ENCODE measurements at places on chromosomes 1 and 21.
A peak's percentile ranks its signal among the peaks of the same experiment; 100 is the strongest.

GRCh38 chr1:110524311-110525248 is 5.6 kb upstream of the KCNA10 start:
- peak; percentile 73 for DNase-seq

DNA sequence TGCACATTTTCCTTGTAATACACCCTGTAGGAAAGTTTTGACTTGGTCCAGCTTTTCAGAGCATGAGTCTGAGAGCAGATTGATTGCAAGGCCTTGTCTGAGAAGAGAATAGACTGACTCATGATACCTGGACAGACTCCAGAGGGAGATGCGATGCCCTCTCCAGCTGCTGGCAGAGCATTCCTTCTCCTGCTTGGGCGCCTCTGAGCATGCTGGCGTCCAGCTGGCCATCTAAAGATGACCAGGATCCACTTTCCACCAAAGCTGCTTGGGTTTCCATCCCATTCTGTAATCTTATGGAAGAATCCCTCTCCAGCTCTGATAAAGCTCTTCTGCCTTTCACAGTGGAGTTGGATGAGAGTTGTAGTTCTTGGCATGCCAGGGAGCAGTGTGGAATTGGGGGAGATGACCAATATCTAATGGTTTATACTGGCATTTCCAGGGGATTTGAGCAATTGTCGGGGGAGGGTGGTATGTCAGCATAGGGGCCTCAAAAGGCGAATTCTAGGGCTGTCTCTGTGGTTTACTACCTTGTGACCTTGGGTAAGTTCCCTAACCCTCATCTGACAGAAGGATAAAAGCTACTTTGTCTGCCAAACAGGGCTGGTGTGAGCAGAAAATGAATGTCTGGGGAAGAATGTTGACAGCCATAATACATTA is 19.5 kb downstream of the SZRD1 start:
- no peak for DNase-seq

- no peak for DNase-seq
Measured at GRCh38 chr1:183273300-183273699, 87.2 kb downstream of the LAMC2 start.

DNA sequence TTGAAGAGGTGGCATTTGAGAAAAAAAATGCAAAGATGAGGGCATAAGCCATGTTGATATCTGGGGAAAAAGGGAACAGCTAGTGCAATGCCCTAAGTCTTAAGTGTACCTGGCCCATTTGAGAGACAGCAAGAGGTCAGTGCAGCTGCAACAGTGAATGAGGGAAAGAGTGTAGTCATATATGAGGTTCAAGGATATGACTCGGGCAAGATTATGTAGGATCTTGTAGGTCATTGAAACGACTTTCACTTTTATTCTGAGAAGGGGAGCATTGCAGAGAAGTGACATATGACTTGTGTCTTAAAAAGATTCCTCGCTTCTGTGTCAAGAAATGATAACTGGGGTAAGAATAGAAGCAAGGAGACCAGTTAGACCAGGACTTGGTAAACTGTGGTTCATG is 31.0 kb downstream of the NTMT2 start:
- DNase-seq: no peak

- no peak for DNase-seq
Measured at GRCh38 chr1:210786546-210786945, 347.4 kb downstream of the KCNH1 start.

DNA sequence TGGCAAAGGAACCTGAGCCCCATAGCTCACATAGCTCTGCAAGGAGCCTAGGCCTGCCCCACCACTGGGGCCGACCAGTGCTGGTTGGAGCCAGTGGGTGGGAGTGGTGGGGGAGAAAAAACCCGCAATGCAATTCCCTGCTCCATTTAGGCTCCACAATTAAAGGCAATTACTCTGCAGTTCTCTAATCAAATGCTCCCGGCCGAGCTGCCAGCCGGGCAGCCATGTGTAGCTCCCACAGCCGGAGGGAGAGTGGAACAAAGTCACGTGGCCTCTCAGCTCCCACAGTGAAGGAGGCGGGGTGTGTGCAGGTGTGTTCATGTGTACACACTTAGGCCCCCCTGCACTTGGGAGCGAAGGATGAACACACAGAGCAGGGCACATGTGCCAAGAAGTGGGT is 81.6 kb downstream of the KIRREL1 start:
- DNase-seq: no peak

DNA sequence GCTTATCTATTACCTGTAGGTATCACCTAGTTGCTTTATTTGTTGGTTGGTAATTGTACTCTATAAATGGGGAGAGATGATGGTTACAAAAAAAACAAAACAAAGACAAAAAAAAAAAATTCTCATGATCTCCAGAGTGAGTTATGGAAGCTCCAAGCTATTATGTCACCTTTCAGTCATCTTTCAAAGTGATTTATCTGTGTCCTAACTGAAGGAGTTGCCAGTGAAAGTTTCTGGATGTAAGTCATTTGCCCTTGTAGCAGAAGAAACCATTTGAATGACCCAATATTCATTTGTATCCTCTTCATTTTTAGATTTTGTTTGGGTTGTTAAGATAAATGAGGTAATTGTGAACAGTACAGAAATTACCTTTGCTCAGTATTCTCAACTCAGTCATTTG is 3.6 kb downstream of the SLC35F3 start:
- DNase-seq: no peak
